ENCODE measurements at places on chromosomes 5 and 9.

GRCh38 chr5:1097381-1097987 is 14.4 kb downstream of the SLC12A7 start:
- no peak for DNase-seq

DNA sequence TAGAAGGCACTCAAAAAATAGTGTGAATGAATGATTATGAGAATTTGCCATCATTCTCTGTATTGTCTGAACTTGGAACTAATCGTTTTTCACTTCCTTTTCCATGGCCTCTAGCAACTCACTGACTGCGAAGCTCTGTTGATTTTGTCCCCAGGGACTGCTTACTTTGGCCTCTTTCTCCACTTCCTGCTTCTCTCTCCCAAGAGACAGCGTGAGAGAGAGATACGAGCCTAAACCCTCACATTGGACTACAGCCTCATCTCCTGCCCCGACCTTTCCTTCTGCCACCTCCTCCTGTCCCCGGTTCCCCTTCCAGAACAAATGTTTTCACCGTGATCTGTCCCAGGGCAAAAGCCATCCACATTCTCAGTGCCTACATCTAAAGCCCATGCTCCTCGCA is 300.8 kb upstream of the PANK3 start:
- no peak for DNase-seq

DNA sequence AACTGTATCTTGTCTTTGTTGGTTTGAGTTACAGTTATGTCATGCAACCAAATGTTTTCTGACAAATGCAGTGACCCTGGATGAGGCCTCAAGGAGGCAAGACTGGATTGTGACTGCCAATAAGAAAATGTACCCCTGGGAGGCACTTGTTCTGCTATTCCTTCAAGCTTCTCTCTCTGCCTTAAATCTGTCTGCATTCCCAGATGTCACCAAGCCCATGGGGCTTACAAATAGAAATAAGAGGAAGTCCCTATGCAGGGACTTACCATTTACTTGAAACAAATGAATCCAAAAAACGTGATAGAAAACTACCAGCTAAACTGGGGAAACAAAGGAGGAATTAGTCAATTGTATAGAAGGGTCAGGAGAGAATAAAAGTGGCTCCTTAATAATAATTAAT is 8.2 kb upstream of the PARP8 start:
- no peak for DNase-seq

- no peak for DNase-seq
Observed at GRCh38 chr9:23682352-23682751, 143.7 kb downstream of the ELAVL2 start.

DNA sequence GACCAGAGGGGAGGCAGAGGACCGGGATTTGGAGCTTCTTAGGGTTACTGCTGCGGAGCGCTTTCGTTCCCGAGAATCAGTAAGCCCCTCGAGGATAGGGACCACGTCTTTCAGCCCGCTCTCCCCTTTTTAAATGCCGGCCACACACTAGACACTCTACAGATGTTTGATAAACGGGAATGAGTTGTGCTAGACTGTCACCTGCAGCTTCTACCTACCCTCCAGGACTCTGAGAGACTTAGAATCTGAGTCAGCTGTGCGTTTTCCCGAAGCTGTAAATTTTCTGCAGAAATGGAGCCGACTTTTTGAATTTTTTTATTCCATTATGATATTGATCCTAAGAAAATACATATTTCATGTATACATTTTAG is 670 bp downstream of the CCDC171 start:
- no peak for DNase-seq

DNA sequence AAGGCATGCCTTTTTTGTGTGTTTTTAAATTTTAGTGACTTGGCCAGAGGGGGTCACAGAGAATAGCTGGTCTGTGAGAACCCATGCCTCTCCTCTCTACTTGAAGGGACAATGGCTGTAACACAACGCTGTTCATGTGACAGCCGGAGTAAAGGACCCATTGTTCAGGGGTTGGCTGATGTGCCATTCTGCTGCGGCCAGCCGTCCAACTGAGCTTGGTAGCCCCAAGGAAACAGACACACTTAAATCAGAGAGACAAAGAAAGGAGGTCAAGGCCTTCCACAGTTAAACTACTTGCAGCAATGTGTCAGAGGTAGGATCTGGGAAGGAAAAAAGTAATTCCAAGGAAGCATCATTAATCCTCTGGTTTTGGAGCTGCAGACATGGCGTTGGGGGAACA is 8.1 kb downstream of the MEGF10 start:
- no peak for DNase-seq

DNA sequence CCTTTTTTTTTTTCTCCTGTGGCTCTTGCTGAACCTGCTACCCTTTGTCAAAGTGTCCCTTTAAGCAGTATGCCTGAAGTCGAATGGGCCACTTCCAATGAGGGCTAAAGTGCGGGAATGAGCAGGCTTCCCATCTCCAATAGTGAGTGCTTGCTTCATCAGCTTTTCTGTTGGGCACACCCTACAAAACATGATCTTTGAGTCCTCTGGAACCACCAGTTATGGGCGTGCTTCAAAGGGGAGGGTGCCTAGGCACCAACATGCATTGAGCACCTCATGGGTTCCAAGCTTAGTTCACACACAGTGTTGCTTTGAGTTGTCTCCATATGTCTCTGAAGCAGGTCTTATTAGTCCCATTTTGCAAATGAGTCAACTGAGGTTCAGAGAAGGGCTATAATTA is 132.8 kb upstream of the CPEB4 start:
- no peak for DNase-seq

DNA sequence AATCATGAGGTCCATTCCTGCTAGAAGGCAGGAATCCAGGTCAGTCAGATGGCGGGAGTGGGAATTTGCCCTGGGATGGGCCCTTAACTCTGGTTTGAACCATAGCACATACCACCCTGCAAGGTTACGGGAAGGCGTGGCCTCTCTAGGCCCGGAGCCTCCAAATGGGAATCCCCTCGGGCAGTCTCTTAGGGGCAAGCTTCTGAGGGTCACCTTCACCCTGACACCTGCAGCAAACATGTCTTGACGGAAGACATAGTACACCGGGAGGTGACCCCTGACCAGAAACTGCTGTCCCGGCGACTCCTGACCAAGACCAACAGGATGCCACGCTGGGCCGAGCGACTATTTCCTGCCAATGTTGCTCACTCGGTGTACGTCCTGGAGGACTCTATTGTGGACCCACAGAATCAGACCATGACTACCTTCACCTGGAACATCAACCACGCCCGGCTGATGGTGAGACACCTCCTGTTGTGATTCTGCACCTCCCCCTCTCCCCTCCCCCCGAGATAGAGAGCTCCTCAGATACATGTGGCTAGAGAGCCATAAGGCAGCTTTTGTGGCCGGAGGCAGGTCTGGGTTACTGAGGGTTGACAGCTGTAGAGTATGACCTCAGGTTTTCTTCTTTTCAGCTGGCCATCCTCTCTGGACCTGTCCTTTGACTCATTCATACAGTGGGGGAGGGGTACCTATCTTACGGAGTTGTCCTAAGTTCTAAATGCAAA is 957 bp downstream of the PRELID1 start:
- DNase-seq, result no peak

All from T-helper 2 cell (primary cell).